ENCODE measurements at places on chromosomes 2 and 18. TPM values are rescaled to one million over a fixed set of nuclear protein-coding genes. Genes with fewer than 3 reads are reported as not detected.

DNA sequence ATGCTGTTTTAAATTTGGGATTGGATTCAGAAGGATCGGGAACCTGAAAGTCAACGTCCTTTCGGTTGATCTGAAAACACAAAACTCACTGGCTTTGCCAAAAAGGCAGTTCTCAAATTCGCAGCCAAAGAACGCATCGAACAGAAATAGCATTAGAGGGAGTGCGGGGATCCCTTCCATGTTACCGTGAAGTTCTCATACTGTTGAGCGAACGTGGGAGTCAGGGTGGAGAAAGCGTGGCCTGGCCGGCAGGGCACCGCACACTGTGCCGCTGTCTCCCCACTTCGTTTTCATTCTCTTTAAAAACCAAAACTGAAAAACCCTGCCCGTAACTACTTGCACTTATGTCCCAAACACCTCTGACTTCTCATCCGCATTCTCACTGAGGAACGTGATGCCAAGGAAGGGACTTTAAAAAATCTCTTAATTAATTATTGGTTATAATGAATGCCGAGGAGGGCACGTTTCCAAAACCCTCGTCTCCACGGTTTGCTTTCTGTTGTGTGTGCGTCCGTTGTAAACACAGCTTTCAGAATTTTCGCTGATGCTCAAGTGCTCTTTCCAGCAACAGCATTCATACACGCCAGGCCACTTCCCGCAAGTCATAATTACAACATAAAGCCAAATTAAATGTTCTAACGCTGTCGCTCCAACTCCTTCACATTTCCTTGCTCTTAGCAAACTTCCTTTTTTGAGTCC, 60.9 kb upstream of the TWIST2 start:
- DNase-seq: no peak

DNA sequence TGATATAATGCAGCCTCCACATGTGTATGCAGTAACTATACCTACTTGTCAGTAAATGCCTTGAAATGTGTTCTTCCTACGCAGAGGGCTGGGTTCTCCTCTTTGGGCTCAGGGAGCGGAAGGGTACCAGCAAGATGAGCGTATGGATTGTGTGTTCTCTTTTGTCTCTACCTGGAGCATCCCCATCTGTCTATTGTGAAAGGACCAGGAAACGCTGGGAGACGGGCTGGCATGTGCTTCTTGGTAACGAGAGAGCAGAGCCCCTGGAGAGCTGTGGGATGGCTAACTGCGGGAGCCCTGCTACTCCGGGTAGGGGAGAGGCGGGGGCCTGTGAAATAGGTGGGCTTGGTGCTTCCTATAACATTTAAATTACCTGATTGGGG, 80.9 kb downstream of the BCL2 start:
- DNase-seq: no peak

- no peak for DNase-seq
Observed at GRCh38 chr2:194060269-194060668, 1596.8 kb upstream of the SLC39A10 start.

DNA sequence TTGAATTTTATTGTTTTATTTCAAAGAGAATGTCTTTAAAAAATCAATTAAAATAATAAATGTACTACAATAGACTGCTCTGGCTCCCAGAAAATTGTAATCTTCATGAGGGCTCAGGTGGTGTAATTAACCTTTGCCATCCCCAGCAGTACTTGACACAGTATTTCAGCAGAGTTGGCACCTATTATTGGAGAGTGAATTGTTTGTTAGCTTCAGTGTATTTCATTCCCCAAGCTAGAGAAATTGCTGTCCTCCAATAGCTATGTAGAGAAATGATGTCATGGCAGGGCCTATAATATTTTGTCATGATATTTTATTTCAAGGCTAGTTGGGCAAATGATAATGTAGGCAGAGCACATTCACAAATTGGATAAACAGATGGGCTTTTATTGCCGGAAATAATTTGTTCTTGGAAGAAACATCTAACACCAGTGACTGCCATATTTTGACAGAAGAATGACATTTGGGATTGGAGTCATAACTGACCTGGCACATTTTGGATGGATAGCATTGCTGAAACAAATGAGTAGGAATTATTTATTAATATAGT, 712.0 kb upstream of the NXPH2 start:
- DNase-seq: no peak

DNA sequence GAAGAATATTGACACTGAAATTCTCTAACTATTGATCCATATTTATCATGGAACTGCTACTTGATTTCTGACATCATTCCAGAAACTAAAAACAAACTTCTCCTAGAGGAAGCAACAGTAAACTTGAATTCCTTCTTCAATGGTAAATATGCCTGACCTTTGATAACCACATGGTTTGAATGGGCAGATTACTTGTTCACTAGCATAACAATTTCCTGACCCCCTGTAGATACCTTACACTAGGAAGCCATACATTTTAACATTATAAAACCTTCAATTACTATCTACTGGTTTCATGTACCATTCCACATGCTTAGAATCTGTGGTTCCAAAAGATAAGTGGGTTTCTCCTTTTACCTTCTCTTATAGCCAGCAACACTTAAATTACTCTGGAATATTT, 36.5 kb upstream of the DSG1 start:
- no peak for DNase-seq

DNA sequence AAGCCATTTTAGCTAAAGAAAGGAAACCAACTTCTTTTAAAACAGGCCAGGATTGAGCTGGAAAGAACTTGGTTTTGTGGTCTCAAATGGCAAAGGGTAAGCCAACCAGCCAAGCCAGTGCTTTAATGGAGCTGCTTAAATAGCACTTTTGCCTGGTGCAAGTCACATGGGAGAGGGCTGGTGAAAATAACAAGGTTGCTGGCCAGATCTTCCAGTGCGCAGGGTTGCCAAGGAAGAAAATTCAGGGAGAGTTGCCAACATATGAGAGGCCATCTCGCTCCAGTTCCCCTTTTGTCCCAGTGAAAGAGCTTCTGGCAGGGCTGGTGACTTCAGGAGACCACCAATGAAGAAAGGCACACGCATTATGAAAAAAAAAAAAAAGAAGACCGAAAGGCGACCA, 57.3 kb downstream of the IRS1 start:
- DNase-seq: peak; percentile 53

DNA sequence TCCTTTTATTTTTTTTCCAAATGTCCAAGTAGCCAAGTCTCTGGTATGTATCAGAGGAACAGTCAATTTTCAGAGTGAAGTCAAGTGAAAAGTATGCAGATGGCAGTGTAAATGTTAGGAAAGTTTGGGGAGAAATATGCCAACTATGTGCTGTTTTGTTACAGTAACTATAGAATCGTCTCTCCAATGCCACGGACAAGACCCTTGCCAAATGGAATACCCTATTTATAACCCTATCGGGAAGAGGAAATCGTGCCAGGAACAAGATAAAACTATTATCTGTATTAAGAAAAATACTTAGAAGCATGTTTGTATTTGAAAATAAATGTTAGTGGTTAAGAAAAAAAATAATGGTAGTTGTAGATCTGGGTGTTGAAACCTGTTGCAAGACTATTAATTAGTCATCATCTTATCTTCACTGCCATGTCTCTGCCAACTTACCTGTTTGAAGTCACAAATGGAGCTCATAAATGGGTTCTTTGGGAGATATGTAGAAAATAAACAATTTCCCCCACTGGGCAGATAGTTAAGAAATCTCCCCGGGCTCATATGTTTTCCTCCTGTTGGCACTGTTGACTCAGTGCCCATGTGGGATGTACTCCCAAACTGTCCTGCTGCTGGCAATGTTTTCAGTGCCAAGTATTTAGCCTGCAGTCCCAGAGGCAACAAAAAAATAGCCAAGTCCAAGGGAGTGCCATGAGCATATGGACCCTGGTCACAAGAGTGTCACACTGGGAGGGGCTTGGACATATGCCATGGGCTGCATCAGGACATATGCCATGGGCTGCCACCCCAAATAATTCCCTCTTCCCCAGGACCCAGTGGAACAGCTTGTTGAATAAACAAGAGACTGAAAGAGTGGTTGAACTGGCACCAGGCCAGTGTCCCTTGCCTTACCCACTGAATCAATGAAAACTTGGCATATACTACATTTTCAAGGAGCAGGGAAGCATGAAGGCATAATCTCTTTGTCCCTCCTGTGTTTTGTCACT, 366.9 kb downstream of the OSR1 start:
- DNase-seq: peak; percentile 12

DNA sequence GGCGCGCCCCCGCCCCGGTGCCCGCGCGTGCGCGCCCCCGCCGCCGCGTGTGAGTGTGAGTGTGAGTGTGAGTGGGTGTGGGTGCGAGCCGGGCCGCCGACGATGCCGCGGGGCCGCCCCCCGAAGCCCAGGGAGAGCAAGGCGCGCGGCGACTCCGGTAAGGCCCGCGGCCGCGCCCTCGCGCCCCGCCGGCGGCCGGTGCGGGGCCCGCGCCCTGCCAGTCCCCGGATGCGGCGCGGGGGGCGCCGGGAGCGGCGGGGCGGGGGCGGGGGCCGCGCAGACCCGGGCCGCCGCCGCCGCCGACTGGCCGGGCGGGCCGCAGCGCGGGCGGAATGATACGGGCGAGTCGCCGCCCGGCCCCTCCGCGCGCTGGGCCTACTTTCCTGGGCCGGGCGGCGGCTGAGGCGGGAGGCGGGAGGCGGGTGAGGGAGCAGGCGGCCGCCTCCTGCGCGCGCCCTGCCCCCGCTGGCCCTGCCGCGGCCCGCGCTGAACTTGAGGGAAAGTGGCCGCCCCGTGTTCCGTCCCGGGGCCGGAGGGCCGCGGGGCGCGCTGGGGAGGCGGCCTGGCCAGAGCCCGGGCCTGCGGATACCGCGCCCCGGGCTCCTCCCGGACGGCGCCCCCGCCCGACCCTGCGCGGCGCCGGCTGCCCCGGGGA, at the start of gene ZNF236:
Gene ZNF236, plus strand, starts transcription at position 52 of the 655 bp plus-strand sequence. Its CDS starts 51 bp downstream, at position 103.
- peak; percentile 81 for DNase-seq

DNA sequence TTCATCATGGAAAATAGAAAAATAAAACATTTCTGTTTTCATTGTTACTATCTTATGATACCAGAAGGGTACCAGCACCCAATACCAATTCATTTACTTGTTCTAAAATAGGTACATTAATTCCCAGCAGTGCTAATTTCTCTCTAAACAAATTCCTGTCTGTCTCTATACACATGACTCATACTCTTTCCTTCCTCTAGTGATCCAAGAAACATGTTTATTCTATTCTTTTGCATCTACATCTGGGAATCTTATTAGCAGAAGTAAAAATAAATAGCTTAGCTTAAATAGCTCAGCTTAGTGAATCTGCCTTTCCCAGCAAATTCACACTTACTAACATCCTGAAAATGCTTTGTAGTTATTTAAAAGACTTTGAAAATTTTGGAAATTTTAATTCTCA, 84.5 kb upstream of the MAPRE2 start:
- no peak for DNase-seq

DNA sequence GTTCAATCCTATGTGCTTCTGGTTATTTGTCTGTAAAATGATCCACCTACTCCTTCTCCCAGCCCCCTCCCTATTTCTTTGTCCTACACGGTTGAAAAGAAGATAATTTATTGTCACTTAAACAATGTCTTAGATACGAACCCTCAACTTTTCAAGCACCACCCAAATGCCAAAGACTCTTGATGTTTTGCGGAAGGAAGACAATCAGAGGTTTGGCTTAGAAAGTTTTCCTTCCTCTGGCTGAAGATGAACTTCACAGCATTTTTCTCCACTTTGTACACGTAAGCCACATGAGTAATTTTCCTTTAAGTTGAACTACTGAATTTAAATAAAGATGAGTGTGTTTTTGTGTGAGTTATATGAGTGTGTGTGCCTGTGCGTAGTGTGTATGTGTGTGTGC, 25.5 kb upstream of the SLC8A1 start:
- DNase-seq: no peak

DNA sequence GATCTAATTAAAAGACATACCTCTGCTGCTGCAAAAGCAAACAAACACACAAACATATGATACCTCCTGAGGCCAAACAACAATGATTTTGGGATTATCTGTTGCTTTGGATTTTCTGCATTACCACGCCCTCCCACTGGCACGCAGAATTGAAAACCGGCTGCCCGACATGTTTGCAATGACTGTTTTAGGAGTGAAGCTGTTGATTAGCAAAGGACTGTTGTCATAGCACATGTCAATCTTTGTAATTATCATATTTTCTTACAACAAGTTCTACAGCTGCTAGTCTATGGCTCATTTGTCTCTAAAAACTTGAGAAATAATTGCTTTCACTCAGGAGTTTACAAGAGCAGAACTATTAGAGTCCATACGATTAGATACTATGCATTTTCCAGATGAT, 94.4 kb upstream of the MEIS1 start:
- DNase-seq: no peak

DNA sequence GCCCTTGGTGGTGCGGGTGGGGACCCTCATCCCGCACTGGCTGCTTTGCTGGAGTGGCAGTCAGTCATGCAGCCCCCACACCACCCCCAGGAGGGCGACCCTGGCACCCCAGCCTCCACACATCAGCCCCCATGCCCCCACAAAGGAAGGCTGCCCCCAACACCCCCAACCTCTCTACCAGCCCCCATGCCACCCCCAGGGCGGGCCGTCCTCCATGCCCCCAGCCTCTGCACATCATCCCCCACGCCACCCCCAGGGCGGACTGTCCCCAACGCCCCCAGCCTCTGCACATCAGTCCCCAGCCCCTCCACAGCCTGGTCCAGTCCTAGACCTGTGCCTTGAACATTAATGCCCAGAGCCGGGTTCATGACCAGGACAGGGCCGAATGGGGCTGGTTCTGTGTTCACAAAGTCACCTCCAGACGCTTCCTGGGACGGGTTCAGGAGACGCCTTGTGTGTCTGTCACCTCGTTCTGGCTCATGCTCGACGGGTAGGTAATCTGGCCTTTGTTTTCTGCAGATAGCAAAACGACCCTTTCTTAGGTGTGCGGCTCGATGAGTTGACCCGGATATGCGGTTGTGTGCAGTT, 18.4 kb downstream of the D2HGDH start:
- no peak for DNase-seq

DNA sequence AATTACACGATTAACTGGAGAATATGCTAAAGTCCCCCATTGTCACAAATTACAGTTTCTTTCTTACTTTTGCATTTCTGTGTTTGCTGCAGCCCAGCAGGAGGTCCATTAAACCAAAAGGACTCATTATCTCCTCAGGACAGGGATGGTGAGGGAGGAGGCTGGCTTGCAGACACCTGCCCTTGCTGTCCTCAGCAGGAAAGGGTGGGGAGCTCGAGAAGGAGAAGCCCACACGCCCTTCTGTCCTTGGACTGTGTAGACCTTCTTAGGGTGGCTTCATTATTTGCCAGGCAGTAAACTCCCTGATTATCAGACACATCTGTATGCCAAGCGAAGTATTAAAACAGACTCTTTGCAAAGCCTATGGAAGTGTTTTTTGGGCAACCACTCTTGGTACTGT, 196.0 kb downstream of the LDLRAD4 start:
- DNase-seq: no peak

DNA sequence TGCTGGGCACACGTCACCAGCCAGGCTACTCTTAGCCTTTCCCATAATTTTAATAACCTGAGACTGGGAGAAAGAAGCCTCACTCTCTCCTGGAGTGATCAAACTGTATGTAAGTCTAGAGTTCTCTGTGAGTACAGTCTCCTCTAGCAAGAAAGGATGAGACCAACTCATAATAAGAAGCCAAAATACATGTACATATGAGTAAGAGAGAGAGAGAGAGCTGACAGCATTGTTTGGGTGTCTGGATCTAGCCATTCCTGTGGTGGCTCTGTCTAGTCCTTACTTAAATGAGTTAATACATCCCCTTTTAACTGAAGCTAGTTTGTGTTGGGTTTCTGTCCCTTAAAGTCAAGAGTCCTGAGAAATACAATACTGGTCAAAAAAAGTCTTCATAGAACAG, 26.0 kb upstream of the ANXA4 start:
- DNase-seq: no peak

Gene MALT1
- 19.0 TPM for total RNA-seq

Gene HTR2B
- not detected for total RNA-seq

Gene POTEC
- total RNA-seq: not detected

Gene SERPINB5
- total RNA-seq: 0.31 TPM

Gene DARS1
- 74.0 TPM for total RNA-seq

Gene TMEM182
- 2.3 TPM for total RNA-seq

Gene IL36B
- not detected for total RNA-seq

Gene SETBP1
- 23.0 TPM for total RNA-seq

Gene ASTL
- total RNA-seq: 0.40 TPM
